ENCODE measurements at places on chromosomes 5 and 9.

- no peak for DNase-seq
These were observed 253.0 kb downstream of the HINT1 start for GRCh38 chr5:130912088-130912487.

- DNase-seq, result no peak
These were observed 89.7 kb upstream of the IRX2 start for GRCh38 chr5:2841208-2841607.

DNA sequence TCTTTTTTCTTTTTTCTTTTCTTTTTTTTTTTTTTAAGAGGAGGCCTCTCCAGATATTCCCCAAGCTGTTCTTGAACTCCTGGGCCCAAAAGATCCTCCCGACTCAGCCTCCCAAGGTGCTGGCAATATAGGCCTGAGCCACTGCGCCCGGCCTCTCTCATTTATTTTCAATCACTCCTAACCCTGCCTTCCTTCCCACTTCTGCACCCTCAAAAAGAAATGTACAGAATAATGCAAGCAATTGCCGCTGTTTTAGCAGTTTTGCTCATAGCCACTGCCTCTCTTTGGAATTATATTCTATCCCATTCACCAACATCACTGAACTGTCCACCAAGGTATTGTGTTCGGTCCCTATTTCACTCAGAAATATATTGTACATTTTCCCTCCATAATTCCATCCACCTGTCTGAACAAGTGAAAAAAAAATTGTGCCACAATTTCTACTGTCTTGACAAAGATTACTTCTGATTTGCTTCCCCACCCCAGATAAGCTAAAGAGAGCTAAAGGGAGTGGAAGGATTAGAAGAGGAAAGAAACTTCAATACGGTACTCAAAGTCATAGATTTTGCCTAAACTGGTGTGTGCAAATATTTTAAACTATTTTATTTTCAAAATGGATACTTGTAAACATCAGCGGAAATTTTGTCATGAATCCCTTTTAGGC lies 1.9 kb downstream of the FNBP1 start:
- no peak for DNase-seq

DNA sequence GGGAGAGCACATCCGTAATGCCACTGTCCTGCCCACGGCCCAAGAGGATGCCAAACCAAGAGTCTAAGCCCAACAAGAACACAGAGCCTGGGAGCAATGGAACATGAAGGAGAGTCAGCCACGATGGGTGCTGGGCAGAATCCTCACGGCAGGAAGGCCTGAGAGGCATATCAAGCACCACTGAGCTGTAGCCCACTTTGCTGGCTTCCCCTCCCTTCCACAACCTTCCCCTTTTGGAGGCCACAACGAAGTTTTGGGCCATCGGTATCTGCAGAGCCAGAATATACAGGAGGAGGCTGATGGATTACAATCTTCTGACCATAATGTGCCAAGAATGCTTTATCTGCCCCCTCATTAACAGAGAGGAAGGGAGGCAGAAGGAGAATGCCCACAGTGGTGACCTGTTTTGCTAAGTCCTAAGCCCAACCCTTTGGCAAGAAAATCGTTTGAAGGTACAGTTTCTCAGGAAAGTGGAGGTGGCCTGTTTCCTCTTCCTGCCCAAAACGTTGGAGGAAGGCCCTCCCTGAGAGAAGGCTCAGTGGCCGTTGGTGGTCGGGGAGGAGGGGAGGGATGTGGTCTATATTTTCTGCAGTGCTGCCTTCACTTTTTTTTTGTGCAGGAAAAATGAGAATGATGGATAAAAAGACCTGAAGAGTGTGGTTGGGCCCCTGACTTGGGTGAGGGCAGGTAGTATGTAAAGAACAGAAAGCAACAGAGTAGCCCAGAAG lies 26.2 kb downstream of the MACROH2A1 start:
- no peak for DNase-seq

- no peak for DNase-seq
These were observed 23.6 kb upstream of the FIBCD1 start for GRCh38 chr9:130962418-130963316.

GRCh38 chr9:84903963-84904362 lies 234.4 kb downstream of the NTRK2 start:
- no peak for DNase-seq

DNA sequence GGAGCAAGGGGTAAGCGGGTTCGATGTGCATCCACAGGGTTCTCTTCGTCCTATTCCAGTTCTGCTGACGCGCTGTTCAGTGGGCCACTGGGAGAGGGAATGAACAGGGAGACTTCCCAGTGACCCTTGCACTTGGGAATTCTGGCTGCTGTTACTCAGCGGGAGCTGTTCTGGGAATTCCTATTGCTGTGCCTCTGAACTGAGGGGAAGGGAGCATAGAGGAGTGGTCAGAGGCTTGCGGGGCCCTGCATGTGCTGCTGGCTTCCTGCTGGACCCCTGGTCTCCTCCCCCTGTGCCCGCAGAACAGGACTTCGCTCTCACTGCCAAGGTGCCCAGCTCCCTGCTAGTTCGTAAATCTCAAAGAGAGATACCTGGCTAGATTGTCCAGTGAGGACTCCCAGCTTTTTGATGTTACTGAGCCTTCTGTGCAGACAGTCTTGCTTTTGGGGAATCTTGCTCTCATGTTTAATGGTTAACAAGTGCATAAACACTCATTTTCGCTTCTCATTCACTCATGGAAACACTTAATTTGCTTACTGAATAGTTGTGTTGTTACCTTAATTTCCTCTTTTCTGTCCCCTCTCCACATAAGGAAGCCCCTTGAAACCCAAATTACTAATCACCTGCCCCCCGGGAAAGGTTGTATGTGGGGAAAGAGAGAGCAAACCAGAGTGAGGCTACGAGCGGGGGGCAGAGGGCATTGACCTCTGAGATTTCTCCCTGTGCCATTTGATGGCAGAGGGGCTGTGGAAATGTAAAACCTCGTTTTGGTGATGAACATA lies 5.9 kb downstream of the TRIO start:
- DNase-seq, result no peak

- no peak for DNase-seq
These were observed 69.1 kb downstream of the ADAMTS2 start for GRCh38 chr5:179275941-179276837.

DNA sequence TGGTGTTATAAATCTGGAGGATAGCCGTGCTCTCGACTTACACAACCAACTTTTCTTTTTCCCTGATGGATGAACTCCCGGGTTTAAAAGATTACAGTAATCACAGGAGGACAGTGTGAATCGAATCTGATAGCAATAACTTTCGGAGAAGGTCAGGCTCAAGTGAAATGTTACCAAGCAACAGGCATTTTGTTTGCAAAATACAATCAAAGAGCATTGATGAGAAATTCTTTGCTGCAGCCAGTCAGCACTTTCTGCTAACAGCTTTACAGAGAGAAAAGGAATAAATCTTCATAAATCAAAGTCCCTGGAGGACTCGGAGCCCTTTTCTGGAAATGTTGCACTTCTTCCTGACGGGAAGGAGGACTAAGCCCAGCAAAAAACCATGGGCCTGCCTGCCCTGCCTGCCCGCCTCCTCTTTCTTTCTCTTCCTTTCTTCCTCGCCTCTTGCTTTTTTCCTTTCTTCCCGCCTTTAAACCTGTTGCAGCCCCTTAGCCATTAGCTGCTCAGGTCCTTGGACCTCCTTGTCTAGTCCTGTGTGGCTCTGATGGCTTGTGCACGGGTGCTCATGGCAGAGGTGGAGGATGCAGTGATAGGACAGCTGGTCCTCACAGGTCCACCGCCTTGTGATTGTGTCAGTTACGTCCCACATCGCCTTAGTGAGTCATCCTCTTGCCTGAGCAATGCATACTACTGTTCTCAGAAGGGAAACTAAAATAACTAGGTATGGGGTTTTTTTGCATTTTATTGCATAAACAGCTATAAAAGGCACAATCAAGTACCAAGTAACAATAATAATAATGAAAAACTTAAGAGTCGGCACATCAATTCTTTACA lies 6.2 kb downstream of the DMRT3 start:
- DNase-seq, result no peak

DNA sequence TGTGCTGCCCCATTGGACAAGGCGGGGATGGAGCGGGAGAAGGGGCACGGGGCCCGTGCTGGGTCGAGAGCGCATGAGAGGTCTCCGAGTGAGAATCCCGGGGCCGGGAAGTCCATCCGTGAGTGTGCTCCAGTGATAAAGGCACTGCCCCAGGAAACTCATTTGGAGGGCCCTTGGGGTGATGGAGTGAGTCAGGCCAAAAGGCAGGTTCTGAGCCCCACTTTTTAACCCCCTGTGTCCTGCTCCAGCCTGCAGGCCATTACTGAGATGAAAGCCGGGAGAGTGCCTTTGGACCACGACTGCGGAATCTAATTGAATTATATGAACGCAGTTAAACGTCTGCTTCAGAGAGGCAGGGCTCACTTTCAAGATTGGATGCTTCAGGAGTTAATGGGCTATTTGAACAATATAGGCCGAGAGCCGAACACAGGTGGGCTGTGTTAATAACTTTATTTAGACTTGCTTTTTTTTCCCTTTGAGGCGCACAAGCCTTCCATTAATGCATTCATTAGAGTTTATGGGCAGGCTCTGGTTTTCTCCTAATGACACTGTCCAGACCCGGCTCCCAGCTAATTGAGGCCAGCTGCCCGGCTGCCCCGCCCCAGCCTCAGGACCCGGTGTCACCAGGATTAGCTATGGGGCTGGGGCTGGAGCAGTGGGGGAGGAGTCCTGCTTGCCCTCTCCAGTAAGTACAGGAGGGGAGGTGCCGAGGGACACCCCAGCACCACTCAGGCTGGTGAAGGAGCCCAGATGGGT lies 79.1 kb upstream of the LMX1B start:
- DNase-seq, result no peak

DNA sequence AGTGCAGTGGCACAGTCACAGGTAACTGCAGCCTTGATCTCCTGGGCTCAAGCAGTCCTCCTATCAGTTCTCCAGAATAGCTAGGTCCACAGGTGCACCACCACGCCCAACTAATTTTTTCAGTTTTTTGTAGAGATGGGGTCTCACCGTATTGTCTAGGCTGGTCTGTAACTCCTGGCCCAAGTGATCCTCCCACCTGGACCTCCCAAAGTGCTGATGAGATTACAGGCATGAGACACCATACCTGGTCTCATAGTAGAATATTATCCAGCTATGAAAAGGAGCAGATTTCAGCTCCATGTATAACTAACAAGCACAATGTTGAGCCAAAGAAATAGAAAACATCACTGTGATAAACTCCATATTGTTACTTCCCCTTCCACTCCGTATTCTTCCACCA lies 69.8 kb downstream of the FAM78A start:
- no peak for DNase-seq

DNA sequence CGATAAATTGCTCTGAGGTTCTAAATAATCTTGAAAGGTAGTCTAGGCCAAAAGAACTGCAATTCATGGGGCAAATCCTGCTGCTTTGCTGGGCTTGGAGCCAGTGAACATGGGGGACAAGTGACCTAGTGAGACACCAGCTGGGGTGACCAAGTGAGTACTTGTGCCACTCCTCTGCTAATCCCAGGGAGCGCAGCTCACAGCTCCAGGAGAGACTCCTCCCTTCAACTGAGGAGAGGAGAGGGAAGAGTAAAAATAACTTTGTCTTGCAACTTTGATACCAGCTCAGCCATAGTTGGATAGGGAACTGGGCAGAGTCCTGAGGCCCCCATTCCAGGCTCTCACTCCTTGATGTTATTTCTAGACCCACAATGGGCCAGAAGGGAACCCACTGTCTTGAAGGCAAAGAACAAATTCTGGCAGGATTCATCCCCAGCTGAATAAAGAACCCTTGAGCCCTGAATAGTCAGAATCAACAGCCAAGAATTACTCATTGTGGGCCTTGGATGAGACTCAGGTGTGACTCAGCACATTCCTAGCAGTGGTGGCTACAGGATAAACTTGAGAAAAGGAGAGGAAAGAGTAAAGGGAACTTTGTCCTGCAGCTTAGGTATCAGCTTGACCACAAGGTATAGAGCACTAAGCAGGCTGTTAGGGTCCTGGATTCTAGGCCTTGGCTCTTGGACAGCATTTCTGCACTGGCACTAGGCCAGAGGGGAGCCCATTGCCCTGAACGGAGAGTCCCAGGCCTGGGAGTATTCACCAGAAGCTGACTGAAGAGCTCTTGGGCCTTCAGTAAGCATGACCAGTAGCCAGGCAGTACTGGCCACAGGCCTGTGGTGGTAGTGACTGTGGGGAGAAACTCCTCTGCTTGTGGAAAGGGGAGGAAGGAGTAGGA lies 288.3 kb upstream of the CDH18 start:
- DNase-seq, result no peak

- no peak for DNase-seq
These were observed 190.7 kb downstream of the CD180 start for GRCh38 chr5:67005737-67006499.

GRCh38 chr5:77920359-77921058 lies 144.4 kb upstream of the TBCA start:
- DNase-seq, result no peak

DNA sequence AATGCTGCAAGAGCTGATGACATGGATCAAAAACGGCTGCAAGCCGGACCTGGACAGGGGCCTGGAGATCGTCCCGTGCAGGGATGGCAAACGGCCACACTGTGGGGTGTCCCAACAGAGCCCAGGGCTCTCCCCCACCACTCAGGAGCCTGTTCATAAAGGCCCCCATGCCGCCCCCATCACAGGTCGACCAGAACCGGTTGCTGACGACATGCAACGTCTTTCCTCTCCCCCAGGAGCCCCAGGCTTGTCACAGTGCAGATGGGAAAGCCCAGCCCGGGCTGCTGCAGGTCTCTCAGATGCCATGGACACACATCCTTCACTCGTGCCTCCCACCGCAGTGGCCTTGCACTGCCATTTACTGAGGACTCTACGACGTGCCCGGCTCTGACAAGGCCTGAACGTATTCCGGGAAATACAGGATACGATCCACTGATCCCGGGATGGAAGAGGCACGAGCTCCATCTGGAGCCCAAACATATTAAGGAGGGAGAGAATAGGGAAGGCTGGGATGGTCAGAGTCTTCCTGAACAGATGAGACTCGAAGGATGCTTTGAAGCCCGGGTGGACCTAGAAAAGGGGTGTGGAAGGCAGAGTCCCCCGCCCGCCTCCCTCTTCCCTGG lies 76.5 kb upstream of the SARDH start:
- no peak for DNase-seq

DNA sequence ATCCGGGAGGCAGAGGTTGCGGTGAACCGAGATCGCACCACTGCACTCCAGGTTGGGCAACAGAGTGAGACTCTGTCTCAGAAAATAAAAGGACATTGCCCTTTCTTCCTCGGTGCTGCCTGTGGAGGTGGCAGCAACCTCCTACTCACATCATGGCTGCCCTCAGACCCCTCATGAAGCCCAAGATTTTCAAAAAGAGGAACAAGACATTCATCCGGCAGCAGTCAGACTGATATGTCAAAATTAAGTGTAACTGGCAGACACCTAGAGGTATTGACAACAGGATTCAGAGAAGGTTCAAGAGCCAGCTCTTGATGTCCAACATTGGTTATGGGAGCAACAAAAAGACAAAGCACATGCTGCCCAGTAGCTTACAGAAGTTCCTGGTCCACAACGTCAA lies 12.6 kb upstream of the PAX5 start:
- DNase-seq, result no peak

- no peak for DNase-seq
These were observed 233.7 kb downstream of the ADAMTSL1 start for GRCh38 chr9:18707489-18708205.

- peak; percentile 21 for DNase-seq
These were observed 8.8 kb upstream of the C5orf15 start for GRCh38 chr5:133977161-133977787.

GRCh38 chr5:86861512-86861911 lies 243.8 kb downstream of the COX7C start:
- no peak for DNase-seq
